GM12878 (cell line): ENCODE measurements at places on chromosomes 2 and 18.

DNA sequence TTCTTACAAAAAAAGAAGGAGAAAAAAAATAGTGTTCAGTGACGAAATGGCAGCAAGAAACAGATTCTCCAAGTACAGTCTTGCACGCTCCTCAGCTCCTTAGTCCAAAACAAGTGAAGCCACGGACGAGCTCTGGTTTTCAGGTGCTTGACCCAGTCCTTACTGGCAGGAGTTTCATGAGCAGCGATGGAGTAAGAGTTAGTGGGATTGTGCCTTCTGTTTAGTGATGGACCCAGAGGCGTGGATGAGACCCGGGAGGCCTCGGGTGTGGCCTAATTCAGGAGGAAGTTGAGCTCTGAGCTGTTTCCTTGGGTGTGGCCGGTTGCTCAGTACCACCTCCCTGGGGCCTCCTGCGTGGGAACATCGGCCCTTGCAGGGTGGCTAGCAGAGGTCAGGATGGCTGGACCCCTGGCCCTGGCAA, 52.0 kb downstream of the KIF5C start:
- no peak for DNase-seq

GRCh38 chr2:211237586-211238275, 681.3 kb downstream of the CPS1 start:
- DNase-seq, result no peak

GRCh38 chr2:46778511-46778910, 137.1 kb downstream of the MCFD2 start:
- no peak for DNase-seq

DNA sequence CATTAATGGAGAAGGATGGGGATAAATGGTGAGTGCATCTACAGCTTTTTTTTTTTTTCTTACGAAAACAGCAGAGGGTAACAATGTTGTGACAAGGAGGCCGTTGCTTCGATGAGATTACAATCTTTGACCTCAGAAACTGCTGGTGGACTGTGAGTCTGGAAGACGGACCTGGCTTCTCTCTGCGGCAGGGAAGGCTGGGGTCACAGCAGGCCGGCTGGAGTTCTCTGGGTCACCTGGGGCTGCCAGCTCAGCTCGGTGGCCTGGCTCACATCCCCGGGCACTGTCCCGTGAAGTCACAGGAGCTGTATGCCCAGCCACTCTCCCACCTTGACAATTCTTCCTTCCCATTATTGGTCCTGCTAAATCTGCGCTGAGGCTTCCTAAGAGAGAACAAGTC, 160.8 kb downstream of the ACKR3 start:
- DNase-seq, result no peak

DNA sequence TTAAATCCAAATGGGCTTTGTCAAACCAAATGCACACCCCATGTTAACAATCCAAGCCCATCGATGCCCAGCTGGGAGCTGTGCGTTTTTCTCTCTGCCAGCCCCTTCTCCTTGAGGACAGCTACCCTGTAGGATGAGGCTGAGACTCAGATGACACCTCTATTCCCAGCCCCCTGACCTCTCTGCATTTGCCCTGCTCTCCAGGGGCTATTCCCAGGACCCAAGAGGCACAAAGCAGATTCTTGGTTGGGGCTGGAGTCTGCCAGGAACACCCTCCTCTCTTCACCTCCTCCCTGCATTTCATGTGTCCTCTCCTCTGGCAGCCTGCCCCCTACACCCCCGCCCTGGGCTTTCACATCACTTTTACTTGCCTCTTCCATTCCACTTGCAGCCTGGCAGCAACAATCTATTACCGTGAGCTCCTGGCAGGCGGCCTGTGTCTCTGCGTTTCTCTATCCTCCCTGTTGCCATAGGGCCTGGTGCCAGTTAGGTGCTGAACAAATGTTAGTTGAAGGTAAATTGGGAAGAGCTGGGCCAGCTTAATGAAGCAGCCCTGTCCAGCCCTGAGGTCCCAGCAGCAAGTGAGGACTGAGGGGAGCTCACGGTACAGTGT, 51.8 kb downstream of the ADD2 start:
- DNase-seq, result no peak

GRCh38 chr2:39234754-39235153, 9.0 kb downstream of the CDKL4 start:
- no peak for DNase-seq

- no peak for DNase-seq
These were observed 100.9 kb downstream of the TMEM18 start for GRCh38 chr2:576292-576691.

DNA sequence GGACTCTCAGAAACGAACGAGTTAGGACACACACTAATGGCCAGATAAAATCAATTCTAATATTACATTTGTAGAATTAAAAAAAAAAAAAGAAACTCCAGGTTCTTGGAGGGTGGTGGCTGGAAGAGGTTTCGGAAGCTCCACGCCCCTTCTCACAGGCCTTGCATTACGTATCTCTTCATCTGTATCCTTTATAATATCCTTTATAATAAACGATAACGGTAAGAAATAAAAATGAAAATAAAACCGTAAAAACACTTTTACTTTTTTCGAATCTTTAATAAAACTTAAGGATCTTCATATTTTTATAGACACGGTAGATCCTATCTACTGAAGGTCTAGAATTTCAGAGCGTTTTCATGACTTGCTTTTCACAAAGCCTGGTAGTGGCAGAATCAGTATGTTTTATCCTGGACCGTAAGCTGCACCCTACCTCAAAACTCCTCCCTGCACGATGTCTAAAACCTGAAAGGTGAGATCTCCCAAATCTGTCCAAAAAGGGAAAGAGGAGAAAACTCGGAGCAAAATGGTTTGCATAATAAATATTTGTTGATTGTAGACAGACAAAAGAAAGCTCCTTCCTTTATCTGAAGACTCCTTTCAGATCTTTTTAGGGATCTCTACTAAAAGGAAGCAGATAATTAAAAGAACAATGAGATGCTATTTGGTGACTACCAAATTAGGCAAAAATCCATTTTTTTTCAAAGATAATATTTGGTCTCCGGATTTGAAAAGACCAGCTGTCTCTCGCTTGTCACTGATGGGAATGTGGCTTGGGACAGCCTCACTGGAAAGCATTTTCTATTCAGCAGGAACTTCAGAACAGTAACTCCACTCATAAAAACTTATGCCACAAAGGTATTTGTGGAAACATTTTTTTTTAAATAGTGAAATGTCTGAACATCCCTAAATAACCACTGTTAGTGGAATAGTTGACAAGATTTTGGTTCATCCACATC, 2.0 kb upstream of the CXCR4 start:
- no peak for DNase-seq

DNA sequence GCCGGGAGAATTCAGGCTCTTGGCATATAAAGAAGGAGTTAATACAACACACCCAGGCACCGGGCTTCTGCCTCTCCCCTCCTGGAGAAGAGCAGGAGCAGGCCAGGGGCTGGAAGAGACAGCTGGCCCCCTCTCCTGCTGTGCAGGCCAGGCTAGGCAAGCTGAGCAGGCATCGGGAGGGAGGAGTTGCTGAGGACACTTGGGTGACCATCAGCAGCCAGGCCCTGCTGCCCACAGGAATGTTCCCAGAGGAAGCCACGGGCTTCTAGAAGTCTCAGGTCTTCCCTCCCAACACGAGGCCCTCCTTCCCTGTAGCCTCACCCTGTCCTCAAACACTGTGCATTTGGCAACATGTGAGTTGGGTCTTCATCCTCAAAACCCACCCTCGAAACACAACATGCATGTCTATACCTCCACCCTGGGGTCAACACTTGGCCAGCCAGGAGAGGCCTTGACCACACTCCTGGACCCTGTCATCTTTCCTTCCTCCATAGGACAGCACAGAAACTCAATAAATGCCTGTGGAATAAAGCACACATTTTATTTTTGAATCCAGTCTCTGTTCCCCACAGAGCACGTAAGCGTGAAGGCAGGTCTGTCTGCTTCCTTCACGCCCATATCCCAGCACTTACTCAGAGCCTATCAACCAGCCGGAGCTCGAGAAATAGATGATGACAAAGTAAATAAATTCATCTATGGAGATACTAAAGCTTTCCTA, 433.8 kb upstream of the ID2 start:
- DNase-seq, result no peak

DNA sequence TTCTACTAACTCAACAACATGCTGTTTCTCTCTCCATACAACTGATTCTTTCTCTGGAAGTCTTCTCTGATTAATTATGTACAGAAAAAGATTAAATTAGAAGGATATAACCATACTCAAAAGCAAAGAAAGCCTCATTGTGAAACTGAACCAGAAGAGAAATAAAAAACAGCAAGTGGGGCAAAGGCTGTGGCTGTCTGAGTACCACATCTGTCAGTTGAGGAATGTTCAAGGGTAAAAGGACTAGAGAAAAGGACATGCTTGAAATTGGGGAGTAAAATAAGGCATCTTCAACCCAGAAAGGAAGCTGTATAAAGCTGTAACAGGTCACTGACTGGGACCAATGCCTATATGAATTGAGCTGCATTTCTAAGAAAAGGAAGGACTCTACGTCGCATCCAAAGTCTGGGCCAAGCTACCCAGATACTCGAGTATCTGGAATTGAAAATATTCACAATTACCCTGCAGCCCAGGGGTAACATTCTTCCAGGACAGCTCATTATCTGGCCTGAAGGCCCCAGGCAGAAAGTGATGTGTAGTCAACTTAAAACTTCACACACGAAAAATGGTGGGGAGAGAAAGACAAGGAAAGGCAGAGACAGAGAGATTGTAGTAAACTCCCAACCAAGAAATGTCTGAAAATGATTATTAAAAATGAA, 356.0 kb upstream of the GALNT5 start:
- no peak for DNase-seq

DNA sequence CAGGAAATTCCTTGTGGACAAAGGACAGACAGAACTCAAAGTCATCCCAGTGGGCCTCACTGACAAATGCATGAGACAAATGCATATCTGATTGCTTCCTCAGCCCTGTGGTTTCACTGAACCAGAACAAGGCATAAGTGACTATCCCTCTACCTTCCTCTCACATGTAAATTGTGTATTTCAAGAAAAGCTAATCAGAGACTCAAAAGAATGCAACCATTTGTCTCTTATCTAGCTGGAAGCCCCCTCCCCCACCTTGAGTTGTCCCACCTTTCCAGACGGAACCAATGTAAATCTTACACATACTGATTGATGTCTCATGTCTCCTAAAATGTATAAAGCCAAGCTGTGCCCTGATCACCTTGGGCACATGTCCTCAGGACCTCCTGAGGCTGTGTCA, 102.0 kb upstream of the TMEM200C start:
- no peak for DNase-seq
